Stimulated activated CD4-positive, alpha-beta T cell treated with anti-CD3 and anti-CD28 coated beads, Interleukin-1b, Interleukin-23, amount 100 ng/mL, for 1 hour (primary cell): ENCODE measurements at places on chromosomes 3 and 15.

DNA sequence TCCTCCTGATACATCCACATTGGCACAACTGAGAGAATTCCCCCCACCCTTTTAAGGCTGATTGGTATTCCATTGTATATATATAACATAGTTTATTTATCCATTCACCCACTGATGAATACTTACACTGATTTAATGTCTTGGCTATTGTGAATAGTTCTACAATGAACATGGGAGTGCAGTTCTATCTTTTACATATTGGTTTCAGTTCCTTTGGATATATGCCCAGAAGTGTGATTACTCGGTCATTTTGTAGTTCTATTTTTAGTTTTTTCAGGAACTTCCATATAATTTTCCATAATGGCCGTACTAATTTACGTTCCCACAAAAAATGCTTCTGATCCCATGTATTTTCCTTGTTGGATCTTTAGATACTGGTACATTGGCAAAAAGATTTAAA is 135.3 kb downstream of the FMN1 start:
- no peak for DNase-seq

GRCh38 chr3:122996038-122996580 is 31.5 kb downstream of the SEMA5B start:
- DNase-seq = no peak

- DNase-seq = no peak
These were observed 45.6 kb downstream of the SENP2 start for GRCh38 chr3:185631508-185632206.

DNA sequence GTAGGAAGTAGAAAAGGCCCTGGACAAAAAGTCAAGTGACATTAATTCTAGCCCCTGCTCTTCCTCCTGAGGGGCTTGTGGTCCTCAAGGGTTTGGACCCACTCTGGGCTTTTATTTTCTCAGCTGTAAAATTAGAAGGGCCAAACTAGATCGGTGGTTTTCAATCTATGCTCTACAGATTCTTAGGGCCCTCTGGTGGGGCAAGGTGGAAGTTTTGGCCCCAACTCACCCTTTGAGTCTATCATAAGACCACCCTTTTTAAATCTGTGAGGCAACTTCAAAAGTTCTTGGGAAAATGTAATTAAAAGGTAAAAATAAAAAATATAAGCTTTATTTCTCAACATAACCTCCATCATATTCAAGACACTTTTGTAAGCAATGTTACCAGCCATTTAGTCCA is 25.6 kb upstream of the CFAP161 start:
- DNase-seq = no peak

DNA sequence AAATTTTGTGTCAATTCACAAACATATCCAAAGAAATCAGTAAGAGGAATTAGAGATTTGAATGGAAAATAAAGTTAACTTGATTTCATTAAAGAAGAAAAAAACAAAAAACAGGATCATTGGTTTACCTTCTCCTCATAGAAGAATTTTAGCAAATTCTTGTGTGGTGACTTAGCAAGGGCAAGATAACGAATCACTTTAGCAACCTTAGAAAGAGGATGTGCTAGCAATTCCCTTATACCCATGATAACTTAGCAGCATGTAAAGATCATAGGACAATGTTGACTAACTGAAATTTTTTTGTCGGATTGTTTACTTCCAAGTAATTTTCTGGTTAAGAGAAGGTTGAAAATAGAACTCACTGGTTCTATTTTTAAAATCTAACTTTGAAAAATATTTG is 609.3 kb downstream of the GBE1 start:
- DNase-seq = no peak

GRCh38 chr3:14142567-14143270 is 17.9 kb downstream of the TMEM43 start:
- DNase-seq = no peak

DNA sequence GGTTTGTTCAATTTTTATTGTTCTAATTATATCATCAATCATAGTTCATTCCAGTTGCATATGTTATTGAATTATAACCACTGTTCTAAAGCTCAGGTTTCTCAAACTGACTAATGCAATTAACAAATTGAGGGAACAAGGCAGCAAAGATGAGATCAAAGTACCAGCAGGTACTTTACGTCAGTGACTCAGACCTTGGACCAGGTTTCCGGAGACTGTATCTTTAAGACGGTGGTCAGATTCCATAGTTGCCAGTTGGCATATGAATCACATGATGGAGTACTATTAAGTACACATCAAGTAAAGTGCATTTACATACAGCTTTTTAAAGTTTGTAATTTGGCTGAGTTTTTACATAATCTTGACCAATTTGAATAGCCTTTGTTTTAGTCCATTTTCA is 583.6 kb upstream of the ROBO2 start:
- no peak for DNase-seq

DNA sequence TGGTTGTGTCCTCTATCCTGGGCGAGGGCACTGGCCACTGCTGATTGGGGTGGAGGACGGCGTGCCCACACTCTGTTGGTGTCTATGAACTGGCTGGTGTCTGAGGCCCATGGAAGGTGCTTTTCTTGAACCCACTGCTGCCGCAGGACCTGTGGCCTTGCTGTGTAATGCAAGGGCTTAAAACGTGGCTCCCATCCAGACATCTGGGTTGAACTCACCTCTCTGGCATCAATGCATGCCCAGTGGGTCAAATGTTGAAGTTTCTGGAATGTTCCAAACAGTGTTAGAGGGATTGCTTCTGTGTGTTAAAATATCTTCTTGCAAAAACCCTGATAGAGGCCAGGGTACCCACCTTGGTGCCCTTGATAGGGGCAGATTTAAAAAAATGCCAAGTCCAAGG is 42.6 kb downstream of the FAM3D start:
- DNase-seq = no peak

DNA sequence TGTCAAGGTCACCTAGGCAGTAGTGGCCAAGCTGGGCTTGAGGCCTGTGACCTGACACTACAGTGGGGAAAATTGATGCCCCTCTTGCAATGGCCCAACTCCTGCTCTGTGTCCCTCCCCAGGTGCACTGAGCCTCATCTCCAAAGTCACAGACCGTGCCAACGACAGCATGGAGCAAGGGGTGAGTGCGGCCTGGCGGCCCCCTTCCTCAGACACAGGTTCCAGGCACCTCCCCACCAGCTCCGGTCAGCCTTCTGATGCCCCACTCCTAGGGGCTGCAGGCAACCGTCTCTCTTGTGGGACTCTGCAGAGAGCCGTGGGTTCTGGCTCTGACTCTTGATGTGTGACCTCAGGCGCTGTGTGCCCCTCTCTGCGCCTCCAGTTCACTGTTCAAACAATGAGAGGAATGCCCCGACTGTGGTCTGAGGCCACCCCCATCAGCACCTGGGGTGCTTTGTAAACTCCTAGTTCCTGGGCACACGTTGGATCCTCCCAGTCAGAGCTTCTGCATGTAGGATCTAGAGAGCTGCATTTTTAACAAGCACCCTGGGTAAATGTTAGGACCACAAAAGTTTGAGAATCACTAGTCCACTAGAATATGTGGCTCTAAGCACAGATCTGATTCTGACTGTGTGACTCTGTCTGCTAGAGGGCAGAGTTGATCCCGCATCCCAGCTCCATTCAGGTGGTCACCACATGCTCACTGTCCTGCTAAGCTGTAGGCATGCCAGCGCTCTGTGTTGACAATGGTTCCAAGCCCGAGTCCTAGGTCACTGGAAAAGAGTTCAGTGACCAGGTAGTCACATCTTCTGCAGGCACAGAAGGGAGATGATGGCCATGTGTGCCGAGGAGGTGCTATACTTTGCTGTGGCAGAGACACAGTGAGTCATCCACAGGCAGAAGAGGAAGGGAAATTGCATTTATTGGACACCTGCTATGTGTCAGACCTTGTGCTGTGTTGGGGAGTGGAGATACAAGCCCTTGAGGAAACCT is 46.2 kb upstream of the NR2C2 start:
- DNase-seq = no peak

DNA sequence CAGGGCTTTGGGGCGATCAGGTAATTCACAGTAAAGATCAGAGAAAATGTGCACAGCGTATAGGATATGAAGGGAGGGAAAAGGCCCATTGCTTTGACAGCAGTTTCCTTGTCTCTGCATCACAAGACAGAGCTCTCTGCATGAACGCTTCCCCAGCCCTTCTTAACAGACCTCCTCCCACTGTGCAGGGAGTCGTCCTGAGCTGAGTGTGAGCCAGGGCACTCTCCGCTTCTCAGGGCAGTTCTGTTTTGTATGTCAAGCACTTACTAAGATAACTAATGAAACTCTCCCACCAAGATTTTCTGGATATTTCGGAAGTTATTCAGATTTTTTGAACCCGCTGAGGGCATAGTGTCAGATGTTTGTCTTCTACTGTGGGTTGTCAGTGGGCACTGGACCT is 105.8 kb upstream of the C15orf61 start:
- DNase-seq = no peak

- no peak for DNase-seq
These were observed 19.0 kb upstream of the TRAK1 start for GRCh38 chr3:42071904-42072812.

GRCh38 chr3:133662278-133662651 is 524 bp upstream of the TOPBP1 start:
- DNase-seq = no peak

DNA sequence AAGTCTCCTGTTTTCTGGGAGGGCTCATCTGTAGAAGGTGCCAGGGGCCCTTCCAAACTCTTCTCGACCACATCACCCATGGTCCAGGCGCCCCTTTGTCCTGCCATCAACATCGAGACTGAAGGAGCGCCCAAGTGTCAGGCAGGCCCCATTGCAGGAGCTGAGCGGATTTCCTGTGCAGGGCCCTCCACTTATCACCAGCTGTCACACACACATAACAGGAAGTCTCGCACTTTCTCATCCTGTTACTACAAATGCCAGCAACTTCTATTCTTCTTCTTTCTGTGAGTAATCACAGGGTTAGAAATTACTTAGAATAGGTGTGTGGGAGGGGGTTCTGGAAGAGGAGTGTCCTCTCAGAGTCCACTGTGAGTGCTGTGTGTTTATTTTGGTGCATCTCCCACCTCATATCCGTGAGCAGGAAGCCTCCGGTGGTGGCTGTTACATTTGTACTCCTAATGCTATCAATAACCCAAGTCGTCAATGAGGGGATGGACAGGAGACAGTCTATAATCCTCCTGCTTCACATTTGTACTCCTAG is at the start of gene KLHL6:
KLHL6 (minus strand) TSS at position 166 of the 541 bp plus-strand sequence; CDS start at position 113, 53 bp downstream.
- DNase-seq = peak; percentile 46

DNA sequence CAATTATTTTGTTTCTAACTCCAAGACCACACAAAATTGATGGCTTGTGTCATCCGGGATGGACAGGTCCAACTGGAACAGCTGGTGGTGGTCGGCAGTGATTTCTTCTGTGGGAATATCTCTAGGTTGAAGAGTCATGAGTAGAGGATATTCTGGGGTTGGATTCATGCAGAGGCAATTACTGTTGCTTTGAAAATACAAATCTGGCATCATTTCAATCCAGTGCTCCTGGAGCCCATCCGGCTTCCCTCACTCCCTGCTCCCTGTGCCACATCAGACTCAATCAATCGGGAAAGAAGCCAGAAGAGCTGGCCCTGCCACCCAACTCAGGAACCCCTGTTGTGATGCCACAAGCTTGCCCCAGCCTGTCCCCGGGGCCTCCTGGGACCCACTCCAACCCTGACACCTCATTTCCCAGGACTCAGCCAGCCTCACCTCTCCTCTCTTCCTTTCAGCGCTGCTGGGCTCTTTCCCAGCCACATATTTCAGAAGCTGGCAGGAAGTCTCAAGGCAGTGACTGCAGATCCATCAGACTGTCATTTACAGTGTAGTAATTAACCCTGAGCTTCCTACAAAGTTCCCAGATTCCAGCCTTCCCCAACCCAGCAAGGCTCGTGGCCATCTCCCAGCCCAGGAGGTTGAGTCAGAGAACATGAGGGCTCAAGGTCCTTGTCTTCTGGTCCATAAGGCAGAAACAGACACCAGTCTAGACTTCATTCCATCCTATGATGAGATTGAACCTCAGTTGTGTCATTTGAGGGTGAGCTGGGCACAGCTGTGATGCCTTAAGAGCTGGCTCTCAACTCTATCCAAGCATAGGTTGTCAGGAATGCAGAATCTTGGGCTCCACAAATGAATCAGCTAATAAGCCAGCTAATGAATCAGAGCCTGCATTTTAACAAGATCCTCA is 114.0 kb downstream of the FAM174B start:
- DNase-seq = no peak

DNA sequence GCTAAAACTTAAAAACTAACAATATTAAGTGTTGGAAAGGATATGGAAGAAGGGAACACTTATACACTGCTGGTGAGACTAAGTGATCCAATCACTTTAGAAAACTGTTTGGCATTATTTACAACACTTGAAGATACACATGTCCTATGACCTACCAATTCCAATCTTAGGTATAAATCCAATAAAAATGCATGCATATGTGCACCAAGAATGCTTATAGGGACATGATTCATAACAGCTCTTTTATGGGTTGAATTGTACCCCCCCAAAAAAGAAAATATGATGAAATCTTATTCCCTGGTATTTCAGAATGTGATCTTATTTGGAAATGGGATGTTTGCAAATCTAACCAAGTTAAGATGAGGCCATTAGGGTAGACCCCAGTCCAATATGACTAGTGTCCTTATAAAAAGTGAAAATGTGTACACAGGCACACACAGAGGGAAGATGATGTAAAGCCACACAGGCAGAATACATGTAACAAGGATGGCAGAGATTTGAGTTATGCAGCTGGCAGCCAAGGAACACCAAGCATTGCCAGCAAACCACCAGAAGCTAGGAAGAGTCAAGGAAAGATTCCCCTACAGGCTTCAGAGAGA is 15.3 kb downstream of the CCR8 start:
- no peak for DNase-seq

DNA sequence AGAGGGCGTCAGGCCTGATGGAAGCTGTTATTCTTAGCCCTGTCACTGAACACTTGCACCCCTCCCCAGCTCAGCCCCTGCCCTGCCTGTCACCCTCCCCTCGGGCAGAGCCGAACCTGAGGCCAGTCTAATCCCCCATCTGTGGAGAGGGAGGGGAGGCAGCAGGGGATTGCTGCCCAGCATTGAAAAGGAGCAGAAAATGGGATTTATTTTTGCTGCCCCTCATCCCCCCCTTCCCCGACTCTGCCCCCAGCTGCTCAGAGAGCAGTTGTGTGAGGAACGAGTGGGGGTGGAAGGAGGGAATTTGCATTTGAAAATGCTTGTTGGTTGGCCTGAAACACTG is 71.6 kb downstream of the EPHB3 start:
- DNase-seq = no peak

GRCh38 chr15:101483462-101483861 is 6.0 kb downstream of the PCSK6 start:
- no peak for DNase-seq

- no peak for DNase-seq
These were observed 110.2 kb downstream of the PLCL2 start for GRCh38 chr3:16994854-16995525.

DNA sequence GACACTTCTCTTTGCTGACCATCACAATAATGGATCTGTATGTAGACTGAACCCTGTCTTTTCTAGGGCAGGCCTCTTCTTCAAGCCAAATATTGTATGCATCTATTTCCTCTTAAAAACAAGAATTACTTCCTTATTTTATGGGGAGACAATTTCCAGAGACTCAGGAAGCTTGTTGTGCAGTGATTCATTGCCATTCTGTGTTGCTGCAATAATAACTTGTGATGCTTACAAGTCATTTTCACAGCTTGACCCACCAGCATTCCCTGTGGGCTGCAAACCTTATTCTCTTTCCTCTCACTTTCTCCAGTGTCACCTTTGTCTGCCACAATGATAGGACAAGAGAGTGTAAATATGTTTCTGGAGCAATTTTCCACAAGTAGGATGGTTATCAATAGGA is 276.7 kb upstream of the SGO1 start:
- DNase-seq = no peak
